ENCODE measurements at places on chromosomes 3 and 15.

GRCh38 chr15:48914717-48915116 is 36.8 kb downstream of the EID1 start:
- no peak overlapping the region for H3K4me3 ChIP-seq
- peaks cover 30% of the 10 kb centered on the region for H3K36me3 ChIP-seq
- no peak for DNase-seq
- peaks cover 19% of the 10 kb centered on the region for H3K4me1 ChIP-seq
- H3K27me3 ChIP-seq: no peaks in the 10 kb centered on the region

GRCh38 chr15:60278879-60279278 is 118.9 kb downstream of the ANXA2 start:
- no peak for DNase-seq
- H3K4me3 ChIP-seq: no peak overlapping the region
- peaks cover 4% of the 10 kb centered on the region for H3K36me3 ChIP-seq
- H3K27ac ChIP-seq: no peak overlapping the region
- H3K27me3 ChIP-seq: peaks cover 28% of the 10 kb centered on the region

DNA sequence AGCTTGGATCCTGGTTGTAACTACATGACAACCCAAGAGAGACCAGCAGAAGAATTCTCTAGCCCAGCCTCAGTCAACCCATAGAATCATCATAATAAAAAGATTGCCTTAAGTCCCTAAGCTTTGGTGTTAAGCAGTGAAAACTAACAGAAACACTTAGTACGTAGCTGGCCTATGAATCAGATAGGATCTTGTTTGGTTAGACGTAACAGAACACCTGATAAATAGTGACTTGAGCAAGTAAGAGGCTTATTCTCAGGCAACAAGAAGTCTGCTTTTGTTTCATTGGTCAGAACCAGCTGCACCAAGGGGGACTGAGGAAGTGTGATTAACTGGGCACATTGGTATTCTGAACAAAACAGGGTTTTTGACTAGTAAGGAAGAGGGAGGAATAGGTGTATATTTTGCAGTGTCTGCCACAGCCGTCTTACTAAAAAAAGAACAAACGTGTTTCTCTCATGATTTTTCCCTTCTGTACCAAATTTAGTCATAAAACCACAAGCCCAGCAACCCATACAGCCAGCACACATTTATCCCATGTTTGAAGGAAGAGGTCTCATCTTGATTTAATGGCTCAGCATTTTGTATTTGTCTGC is 53.3 kb upstream of the GLCE start:
- peaks cover 22% of the 10 kb centered on the region for H3K27me3 ChIP-seq
- DNase-seq: no peak
- no peak overlapping the region for H3K4me3 ChIP-seq
- peaks cover 16% of the 10 kb centered on the region for H3K4me1 ChIP-seq
- H3K36me3 ChIP-seq: no peaks in the 10 kb centered on the region

DNA sequence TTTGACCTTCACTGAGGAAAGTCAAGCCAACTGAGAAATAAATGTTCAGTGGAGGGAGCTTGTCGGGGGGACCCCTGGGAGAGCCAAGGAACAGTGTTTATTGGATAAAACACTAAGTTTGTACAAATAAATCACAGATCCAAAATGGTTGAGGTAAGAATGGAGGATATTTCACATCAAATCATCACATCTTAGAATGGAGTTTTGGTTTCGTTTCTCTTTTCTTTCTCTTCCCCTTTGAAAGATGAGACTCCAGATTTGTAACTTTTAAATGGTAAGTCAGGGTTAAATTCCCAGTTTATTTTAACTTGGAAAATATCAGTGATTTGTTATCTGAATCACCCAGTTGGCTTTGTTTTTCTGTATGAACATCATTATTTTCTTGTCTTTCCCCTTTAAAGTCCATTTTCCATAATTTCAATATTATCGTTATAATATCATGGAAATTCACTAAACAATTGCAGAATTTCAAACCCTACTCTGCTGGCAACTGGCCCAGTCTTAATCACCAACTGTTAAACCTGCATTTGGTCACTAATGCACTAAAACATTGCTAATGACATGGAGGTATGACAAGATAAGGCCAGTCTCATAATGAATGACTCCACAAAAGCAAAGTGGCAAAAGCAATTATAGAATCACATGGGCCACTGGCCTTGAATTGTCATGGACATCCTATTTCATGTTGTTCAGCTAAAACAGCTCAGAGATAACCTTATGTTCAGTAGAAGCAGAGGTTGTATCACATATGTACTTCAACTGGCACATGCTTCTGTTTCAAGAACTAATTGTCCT is 295.1 kb downstream of the SHOX2 start:
- H3K4me1 ChIP-seq: no peaks in the 10 kb centered on the region
- H3K36me3 ChIP-seq: no peaks in the 10 kb centered on the region
- no peak overlapping the region for H3K27ac ChIP-seq
- no peak overlapping the region for H3K4me3 ChIP-seq
- H3K27me3 ChIP-seq: peaks cover 2% of the 10 kb centered on the region

DNA sequence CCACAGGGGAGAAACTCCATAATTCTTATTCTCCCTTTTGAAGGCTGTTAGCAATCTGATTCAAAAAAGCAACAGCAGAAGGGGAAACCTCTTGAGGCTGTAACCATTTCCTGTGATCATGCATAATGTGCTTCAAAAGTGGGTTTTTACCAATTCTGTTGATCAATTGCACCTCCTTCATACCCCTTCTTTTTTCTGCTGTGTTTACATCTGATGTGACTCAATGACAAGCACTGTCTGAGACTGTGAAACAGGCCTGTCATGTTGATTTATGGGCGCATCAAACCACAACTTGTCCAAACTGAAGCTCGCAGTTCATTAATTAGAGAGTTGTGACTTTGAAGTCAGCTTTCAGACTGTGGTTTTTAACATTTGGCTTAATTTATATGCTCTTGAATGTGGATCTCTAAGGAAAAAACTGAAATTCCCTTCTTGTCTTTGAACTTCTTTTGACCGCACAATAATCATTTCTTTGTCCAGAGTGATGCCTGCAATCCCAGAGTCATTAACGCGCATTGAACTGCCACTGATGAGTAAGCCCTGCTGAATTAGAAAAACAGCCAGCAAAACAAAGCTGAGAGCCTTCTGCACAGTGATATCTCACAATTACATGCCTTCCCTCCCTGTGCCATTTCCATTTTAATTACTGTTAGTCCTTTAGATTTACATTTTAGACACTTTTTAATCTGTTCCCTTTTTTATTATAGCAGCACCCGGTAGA is 532.8 kb downstream of the FOXP1 start:
- no peak for DNase-seq
- H3K27ac ChIP-seq: peak overlapping the region; percentile 83
- H3K27me3 ChIP-seq: no peaks in the 10 kb centered on the region

GRCh38 chr15:72859757-72860145 is 76.2 kb upstream of the ADPGK start:
- H3K36me3 ChIP-seq: peaks cover 3% of the 10 kb centered on the region
- no peaks in the 10 kb centered on the region for H3K4me1 ChIP-seq
- no peak overlapping the region for H3K4me3 ChIP-seq
- DNase-seq: no peak

DNA sequence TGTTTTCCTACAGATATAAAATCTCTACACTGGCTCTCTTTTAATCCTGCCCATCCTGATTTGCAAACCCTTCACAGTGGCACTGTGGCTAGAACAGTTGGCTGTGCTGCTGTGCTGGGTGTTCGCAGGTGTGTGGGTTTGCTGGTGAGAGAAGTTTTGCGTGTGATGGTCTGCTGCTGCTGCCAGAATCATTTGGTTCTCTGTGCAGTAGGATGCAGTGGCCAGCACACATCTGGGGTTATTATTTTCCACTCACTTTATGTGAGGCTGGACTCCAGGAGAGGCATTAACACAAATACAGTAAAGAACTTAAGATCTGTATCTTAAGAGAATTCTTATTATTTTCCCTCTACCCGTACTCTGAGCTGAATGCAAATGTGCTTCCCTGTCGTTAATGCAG is 16.0 kb upstream of the PSMD6 start:
- H3K27ac ChIP-seq: no peak overlapping the region
- no peak overlapping the region for H3K4me3 ChIP-seq
- peaks cover 7% of the 10 kb centered on the region for H3K4me1 ChIP-seq
- no peaks in the 10 kb centered on the region for H3K27me3 ChIP-seq
- DNase-seq: no peak
- H3K36me3 ChIP-seq: peaks cover 2% of the 10 kb centered on the region

GRCh38 chr3:179703816-179704215 is 51.0 kb downstream of the USP13 start:
- DNase-seq: no peak
- H3K4me3 ChIP-seq: no peak overlapping the region
- peaks cover 10% of the 10 kb centered on the region for H3K36me3 ChIP-seq
- no peak overlapping the region for H3K27ac ChIP-seq
- H3K4me1 ChIP-seq: no peaks in the 10 kb centered on the region

DNA sequence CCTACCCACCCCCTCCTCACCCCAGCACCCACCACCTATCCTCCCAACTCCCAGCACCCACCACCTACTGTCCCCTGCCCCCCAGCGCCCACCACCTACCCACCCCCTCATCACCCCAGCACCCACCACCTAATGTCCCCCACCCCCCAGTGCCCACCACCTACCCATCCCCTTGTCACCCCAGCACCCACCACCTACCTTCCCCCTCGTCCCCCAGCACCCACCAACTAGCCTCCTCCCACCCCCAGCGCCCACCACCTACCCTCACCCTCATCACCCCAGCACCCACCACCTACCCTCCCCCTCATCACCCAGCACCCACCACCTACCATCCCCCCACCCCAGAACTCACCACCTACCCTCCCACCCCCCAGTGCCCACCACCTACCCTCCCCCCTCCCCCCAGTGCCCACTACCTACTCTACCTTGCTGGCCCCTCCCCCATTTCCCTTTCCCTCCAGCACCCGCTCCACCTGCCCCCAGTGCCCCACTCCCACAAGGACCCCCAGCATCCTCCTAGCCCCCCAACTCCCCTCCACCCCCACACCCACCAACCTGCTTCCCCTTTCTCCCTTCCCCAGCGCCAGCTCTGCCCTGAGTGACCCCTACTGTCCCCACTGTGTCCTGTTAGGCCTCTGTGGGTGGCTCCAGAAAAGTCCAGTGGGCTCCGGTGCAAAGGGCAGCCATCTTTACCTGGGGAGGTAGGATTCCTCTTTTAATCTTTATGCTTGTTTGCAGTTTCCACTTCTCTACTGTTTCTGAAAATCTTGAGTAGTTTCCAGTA is 1.2 kb downstream of the UROC1 start:
- H3K4me1 ChIP-seq: peaks cover 3% of the 10 kb centered on the region
- H3K4me3 ChIP-seq: no peak overlapping the region
- no peaks in the 10 kb centered on the region for H3K36me3 ChIP-seq
- no peak overlapping the region for H3K27ac ChIP-seq
- peak; percentile 48 for DNase-seq

DNA sequence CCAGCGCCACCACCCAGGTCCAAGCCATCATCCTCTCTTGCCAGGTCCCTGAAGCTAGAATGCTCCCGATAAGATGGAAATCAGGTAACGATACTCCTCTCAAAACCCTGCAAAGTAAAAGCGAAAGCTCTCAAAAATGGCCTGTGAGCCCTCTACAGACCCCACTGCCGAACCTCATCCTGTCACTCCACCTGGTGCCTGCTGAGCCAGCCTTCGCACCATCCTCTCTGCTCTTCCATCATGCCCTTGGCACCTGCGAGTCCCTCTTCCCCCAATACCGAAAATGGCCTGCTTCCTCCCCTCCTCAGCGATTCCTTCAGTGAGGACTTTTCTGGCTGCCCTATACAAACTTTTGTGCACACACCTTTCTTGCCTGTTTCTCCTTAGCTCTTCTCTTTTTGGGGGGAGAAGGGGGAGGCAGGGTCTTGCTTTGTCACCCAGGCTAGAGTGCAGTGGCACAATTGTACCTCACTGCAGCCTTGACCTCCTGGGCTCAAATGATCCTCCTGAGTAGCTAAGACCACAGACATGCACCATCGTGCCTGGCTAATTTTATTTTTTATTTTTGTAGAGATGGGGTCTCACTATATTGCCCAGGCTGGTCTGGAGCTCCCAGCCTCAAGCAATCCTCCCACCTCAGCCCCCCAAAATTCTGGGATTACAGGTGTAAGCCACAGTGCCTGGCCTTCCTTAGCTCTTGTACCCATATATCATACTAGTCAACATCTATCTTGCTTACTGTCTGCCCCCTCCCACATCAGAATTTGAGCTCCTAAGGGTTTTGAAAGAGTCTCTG is 3.0 kb downstream of the IDH2 start:
- no peak for DNase-seq
- peaks cover 74% of the 10 kb centered on the region for H3K4me1 ChIP-seq
- H3K4me3 ChIP-seq: peak overlapping the region; percentile 82
- peak overlapping the region; percentile 95 for H3K27ac ChIP-seq
- H3K27me3 ChIP-seq: no peaks in the 10 kb centered on the region

GRCh38 chr3:155572085-155572484 is 172.8 kb downstream of the PLCH1 start:
- H3K27me3 ChIP-seq: peaks cover 4% of the 10 kb centered on the region
- no peaks in the 10 kb centered on the region for H3K36me3 ChIP-seq
- DNase-seq: no peak
- no peaks in the 10 kb centered on the region for H3K4me1 ChIP-seq
- H3K27ac ChIP-seq: no peak overlapping the region
- no peak overlapping the region for H3K4me3 ChIP-seq

GRCh38 chr15:58161436-58161930 is 23.3 kb downstream of the AQP9 start:
- DNase-seq: no peak
- no peak overlapping the region for H3K4me3 ChIP-seq
- H3K27ac ChIP-seq: no peak overlapping the region
- H3K4me1 ChIP-seq: peaks cover 3% of the 10 kb centered on the region

DNA sequence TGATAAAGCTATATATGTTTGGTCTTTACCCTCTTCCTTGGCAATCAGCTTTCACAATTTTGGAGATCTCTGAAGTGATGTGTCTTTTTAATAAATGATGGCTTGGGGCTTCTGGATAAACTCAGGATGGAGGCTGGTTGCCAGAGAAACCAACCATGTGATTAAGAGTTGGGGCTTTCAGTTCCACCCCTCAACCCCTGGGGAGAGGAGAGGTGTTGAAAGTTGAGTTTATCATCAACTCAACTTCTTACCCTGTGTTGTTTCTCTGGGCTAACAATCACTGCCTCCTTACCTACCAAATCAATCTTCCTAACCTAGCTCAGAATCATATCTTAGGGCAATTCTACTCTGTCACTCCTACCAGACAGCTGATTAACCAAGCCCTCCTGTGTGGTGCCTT is 735.8 kb downstream of the ZPLD1 start:
- no peak for DNase-seq
- H3K4me1 ChIP-seq: no peaks in the 10 kb centered on the region
- H3K27ac ChIP-seq: no peak overlapping the region
- no peaks in the 10 kb centered on the region for H3K36me3 ChIP-seq

GRCh38 chr3:177348974-177349373 is 151.7 kb upstream of the TBL1XR1 start:
- no peak for DNase-seq
- H3K27ac ChIP-seq: peak overlapping the region; percentile 60

- H3K36me3 ChIP-seq: no peaks in the 10 kb centered on the region
- H3K4me1 ChIP-seq: peaks cover 18% of the 10 kb centered on the region
- no peak for DNase-seq
- H3K27me3 ChIP-seq: no peaks in the 10 kb centered on the region
- H3K27ac ChIP-seq: no peak overlapping the region
These were observed 32.7 kb downstream of the TRANK1 start for GRCh38 chr3:36911990-36912804.
